Pancreas (tissue), 10 donors: ENCODE measurements at places on chromosomes 12 and 14.

DNA sequence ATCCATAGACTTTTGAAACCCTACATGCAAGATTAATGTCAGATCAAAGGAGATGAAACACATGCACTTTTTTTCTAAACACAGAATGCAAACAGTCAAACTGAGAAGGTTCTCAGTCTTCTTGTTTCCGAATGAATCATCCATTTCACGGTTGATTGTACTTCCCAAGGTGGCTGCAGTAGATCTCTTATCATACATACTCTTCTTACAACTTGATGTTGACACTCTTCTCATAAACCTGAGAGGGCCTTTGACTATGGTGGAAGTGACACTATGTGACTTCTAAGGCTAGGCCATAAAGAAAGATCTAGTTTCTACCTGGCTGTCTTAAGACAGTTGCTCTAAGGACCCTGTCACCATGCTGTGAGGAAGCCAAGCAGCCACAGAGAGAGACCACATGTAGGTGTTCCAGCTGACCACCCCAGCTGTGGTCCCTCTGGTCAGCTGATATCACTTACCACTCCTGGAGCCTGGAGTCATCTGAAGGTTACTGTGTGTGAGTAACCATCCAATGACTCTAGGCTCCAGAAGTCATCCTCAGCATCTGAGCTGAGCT lies 67.2 kb upstream of the HMGA2 start:
- no peaks in the 10 kb centered on the region for H3K36me3 ChIP-seq
- DNase-seq: no peak
- H3K27ac ChIP-seq: no peak overlapping the region
- H3K4me1 ChIP-seq: no peaks in the 10 kb centered on the region
- H3K27me3 ChIP-seq: no peaks in the 10 kb centered on the region

GRCh38 chr12:102652645-102653313 lies 172.4 kb upstream of the IGF1 start:
- H3K36me3 ChIP-seq: no peaks in the 10 kb centered on the region
- H3K4me3 ChIP-seq: no peak overlapping the region

DNA sequence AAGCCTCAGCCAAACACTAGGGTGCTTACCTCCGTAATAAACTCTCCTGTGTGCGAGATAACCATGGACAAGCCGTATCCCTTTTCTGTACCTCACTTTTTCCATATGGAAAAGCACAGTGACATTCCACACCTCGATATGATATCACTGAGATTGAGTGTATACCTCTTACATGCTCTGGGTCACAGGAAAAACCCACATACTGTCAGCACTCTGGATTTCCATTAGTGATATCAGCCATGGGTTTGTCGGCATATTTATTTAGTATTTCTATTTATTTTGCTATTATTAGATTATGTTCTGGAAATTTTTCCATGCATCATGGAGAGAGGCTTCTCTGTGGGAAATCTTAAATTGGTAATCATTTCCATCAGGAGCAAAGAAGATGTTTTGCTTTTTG lies 28.0 kb upstream of the DAAM1 start:
- H3K27me3 ChIP-seq: no peaks in the 10 kb centered on the region
- DNase-seq: no peak
- no peak overlapping the region for H3K27ac ChIP-seq
- no peak overlapping the region for H3K4me3 ChIP-seq

DNA sequence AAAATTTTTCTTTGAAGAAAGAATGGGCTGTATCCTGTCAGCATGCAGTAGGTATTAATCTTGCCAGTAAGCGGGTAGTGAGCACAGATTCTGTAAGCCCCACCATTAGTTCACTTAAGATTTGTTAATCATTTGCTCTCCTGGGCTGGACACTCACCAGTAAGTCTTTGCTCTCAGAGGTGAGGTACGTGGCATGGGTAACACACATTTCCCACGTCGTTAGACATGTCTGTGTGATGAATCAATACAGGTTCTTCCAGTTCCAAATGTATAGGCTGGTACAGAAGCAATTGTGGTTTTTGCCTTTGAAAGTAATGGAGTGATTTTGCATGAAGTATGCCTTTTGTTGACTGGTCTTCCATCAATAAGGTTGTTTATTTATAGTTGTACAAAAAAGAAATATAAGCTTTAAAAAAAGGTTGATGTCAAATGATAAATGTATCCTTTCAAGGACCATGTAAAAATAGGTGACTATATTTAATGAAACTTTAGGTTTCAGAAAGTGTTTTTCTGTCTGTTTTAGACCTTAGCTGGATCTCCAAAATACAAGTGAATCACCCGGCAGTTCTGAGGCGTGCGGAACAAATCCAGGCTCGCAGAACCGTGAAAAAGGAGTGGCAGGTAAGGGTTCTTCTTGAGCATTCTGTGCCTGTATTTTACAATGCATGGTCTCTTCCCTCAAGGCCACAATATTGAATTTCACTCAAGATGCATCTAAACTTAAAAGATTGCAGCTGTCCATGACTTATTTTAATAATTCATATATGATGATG lies 45.5 kb downstream of the DERA start:
- no peaks in the 10 kb centered on the region for H3K27me3 ChIP-seq
- no peak for DNase-seq
- H3K4me3 ChIP-seq: no peak overlapping the region
- no peak overlapping the region for H3K27ac ChIP-seq
- no peaks in the 10 kb centered on the region for H3K4me1 ChIP-seq

DNA sequence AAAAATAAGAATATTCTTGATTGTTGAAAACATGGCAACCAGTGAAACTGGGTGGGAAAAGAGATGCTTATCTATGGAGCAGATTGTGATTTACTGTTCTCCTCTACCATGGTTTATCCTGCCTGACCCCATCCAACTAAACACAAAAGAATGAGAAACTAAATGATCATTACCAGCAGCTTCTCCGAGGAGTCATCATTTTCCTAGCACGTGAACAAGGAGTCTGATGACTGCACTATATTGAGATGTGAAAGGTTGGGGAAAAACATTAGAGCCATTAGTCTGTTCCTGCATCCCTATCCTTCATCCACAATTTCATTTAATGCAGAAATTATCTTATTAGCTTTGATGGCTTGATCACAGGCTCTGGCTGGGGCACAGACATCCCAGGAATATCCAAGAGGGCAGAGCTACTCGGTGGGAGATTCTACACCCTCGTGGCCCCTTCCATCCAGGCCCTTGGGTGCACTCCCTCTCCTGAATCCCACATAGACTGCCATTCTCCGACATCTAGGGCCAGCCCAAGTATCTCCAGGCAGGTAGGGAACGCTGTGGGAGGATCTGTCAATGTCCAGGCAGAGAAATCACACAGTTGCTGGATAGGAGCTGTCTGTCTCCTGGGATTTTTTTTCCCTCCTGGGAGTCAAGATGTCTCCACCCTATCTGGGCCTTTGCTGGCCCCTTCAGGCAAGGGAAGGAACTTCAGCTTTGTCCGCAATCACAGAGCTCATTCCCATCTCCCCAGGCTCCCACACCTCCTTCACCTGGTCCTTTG lies 43.3 kb upstream of the DHRS4 start:
- H3K27me3 ChIP-seq: no peaks in the 10 kb centered on the region
- no peak overlapping the region for H3K27ac ChIP-seq
- no peaks in the 10 kb centered on the region for H3K4me1 ChIP-seq
- no peak overlapping the region for H3K4me3 ChIP-seq
- no peak for DNase-seq

DNA sequence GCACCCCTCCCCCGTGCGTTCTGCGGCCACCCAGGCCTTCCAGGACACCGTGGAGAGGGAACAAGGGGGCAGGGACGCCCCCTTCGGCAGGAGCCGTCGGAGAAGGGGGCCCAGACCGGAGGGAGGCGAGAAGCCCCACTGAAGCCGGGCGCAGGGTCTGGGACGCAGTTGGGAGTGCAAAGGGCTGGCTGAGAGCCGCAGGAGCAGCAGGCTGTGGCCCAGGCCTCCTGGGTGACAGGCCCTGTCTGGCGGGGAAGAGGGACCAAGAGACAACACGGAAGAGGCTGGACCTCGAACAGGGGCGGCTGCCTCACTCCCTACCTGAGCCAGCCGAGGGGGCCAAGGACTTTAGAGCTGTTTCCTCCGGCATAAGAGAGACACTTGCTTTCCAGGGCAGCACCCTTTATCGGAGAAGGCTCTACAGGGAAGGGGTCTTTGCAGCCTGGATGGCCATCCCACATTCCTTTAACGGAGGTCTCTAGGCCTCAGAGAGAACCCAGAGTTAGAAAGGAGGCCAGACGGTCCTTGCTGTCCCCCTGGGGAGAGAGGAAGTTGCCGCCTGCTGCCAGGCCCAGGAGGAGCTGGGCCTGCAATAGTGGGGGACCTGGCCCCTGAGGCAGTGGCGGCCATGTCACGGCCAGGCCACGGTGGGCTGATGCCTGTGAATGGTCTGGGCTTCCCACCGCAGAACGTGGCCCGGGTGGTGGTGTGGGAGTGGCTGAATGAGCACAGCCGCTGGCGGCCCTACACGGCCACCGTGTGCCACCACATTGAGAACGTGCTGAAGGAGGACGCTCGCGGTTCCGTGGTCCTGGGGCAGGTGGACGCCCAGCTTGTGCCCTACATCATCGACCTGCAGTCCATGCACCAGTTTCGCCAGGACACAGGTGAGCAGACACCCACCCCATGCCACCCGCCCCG lies 1.3 kb downstream of the DTX1 start:
- peak overlapping the region; percentile 51 for H3K4me3 ChIP-seq
- no peaks in the 10 kb centered on the region for H3K27me3 ChIP-seq
- no peak overlapping the region for H3K27ac ChIP-seq
- no peaks in the 10 kb centered on the region for H3K36me3 ChIP-seq
- H3K4me1 ChIP-seq: no peaks in the 10 kb centered on the region

- H3K27me3 ChIP-seq: no peaks in the 10 kb centered on the region
- no peak for DNase-seq
- peak overlapping the region; percentile 94 for H3K27ac ChIP-seq
- H3K4me1 ChIP-seq: peaks cover 44% of the 10 kb centered on the region
These were observed 47.7 kb downstream of the PSMA6 start for GRCh38 chr14:35339761-35340406.

DNA sequence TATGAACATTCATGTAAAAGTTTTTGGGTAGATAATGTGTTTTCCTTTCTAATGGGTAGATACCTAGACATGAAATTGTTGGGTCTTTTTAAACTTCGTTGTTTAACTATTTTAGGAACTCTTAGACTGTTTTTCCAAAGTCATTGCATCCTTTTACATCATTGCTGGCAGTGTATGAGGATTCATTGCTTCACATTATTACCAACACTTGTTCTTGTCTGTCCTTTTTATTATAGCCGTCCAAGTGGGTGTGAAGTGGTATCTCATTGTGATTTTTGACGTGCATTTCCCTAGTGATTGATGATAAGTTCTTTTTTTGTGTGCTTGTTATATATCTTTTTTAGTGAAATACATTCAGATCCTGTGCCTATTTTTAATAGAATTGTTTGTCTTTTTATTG lies 39.4 kb downstream of the USP15 start:
- no peak overlapping the region for H3K4me3 ChIP-seq
- H3K4me1 ChIP-seq: no peaks in the 10 kb centered on the region
- no peak for DNase-seq
- no peaks in the 10 kb centered on the region for H3K36me3 ChIP-seq
- H3K27ac ChIP-seq: no peak overlapping the region
